HS-5 (cell line): ENCODE measurements at places on chromosomes 12 and 14.

- DNase-seq: no peak
Measured at GRCh38 chr14:39417014-39417413, 15.2 kb downstream of the FBXO33 start.

DNA sequence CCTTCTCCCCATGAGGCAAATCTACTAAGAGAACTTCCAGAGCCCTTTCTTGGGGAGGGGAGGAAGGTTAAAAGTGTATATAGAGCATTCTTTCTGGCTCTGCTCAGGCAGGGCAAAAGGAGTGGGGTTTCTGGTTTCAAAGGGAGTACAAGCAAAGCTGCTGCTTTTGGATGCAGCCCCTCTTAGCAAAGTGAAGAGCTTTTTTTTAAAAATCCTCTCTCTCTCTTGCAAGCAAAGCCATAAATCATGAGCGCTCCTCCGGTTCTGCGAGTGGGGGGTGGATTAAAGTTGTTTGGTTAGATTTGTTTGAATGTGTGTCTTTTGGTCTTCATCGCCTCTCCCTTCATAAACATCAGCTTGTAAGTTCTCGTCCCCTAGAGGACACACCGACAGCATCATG, 546.6 kb upstream of the TBX3 start:
- no peak for DNase-seq

DNA sequence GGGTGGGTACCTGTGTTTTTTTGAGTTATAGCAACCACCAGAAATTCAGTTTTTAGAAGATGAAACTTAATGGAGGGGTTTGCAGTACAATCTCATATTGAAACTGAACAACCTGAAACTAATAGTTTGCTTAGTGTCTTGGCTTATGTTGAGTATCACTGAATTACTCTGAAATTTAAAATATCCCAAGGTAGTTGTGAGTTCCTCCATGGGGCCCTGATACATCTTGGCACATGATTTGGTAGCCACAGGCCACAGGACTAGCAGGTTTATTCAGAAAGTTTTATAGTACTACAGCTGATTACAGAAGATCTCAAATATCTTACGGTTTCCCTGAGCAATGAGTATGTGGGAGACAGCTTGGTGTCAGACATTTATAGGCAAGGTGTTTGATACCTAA, 10.4 kb downstream of the PTGES3 start:
- no peak for DNase-seq

DNA sequence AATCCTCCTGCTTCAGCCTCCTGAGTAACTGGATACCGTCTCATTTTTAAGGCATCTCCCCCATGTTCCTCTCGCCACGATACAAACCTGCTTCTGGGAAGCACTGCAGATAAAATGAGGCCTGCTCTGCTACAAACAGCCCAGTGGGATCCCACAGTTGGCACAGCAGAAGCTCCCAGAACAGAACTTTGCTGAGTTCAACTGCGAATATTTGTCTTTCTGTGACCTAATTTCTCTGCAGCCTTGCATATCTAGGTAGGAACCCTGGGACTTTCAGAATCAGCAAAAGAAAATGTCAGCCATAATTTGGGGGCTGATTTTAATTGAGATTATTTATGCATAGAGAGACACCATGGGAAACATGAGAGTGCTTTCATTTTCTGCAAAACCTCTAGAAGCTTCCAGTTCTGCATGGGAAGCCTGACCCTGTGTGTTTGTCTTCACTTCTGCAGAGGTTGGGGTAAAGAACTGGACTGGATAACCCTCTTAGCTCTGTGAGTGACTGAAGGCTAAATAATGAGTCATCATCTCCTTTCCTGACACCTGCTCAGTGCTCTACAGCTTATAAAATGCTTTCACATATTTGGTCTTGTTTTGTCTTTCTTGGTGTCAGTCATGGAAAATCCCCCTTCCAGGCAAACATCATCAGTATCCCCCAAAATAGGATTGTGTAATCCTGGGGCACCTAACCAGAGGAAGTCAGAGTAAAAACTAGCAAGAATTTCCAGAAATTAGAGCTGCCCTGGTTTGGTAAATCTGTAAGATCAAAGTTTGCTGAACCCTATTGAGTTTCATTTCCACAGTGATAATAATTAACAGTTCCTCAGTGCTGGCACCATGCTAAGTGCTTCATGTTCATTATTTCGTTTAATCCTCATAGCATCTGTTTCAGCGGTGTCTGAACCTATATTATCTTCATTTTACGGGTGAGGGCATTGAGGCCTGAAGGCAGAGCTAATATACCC, 185.8 kb downstream of the SLC15A4 start:
- no peak for DNase-seq

- no peak for DNase-seq
Measured at GRCh38 chr14:96156804-96157760, 47.6 kb upstream of the BDKRB2 start.

DNA sequence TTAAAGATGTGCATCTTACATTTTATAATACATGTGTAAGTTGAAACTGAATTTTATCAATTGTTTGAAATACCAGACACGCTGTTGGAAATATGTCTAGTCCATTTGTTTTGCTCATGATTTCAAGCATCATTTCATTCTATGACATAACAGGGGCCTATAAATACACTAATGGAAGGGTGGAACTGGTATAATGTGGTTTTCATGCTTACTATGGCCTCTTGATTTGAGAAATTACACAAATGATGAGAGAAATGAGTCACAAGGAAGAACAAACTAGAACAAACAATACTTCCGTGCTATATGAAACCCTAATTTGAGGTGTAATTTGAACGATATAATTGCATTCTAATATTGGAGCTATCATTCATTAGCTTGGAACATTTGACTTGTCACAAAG, 663.4 kb downstream of the SLC16A7 start:
- DNase-seq: no peak

- DNase-seq: no peak
Measured at GRCh38 chr12:121570467-121571283, 10.1 kb downstream of the KDM2B start.

DNA sequence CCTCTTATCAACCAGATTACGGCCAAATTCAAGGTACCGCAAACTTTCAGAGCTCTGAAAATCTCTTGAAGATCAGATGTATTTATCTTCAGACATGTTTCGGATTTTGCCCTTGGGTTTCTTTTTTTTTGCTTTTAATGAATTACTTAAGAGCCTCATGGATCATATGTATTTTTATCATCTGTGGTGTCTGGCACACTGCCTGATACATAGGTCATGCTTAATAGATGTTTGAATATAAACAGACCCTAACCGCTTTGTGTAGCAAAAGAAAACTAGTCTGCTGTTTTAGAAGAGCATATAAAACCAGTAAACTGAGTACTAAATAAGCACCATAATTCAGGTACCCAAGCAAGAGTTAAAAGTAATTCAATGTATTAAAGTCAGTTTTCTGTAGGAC, 20.1 kb upstream of the TBK1 start:
- no peak for DNase-seq

GRCh38 chr14:87529081-87529480, 463.9 kb downstream of the GALC start:
- no peak for DNase-seq

- no peak for DNase-seq
Measured at GRCh38 chr12:50647479-50647878, 116.4 kb upstream of the ATF1 start.

DNA sequence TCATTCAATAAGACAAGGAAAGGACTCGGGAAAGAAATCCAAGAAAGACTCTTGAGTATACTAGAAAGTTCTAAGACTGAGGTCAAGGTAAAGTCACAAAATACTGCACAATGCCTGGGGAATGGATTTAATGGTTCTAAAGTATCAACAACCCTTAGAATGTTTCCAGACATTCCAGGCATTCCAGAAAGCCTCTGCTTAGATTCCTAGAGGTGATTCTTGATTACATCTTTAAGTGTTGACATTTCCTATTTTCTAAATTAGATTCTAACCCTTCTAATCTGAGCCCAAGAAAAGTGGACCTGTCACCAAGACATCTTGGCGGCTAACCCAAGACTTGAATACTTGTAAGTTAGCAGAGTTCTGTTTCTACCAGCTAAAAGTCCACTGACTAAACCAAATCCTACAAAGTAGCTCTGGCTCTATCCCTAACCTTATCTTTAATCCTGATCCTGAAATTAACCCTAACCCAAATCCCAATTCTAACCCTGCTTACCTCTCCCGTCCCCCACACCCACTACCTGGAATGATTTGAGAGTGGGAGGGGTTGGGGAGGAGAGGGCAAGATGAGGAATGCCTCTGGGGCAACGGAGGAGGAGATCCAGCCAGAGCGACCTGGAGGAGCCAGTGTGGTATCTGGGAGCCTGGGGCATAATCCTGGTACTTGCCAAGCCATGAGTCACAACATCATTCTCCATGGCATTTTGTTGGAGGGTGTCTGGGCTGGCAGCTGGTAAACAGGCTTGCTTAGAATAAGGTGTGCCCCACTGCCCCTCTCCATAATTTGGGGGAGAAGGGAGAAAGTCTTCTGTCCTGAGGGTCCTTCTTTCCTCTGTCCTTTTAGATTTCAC, 93.4 kb upstream of the HOXC13 start:
- peak; percentile 38 for DNase-seq

- no peak for DNase-seq
Measured at GRCh38 chr12:115941362-115941761, 336.1 kb downstream of the MED13L start.

DNA sequence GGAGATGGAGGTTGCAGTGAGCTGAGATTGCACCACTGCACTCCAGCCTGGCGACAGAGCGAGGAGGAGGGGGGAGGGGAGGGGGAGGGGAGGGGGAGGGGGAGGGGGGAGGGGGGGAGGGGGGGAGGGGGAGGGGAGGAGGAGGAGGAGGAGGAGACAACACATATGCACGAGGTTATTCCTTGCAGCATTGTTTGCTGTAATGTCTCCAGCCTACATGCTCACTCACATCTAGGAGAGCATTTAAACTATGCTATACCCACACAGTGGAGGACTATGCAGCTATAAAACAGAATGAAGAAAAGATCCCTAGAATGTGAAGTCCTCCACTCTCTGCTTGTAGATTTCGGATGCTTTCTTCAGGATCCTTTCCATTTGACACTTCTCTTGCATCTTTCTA, 3.5 kb upstream of the HIGD1C start:
- DNase-seq: no peak

DNA sequence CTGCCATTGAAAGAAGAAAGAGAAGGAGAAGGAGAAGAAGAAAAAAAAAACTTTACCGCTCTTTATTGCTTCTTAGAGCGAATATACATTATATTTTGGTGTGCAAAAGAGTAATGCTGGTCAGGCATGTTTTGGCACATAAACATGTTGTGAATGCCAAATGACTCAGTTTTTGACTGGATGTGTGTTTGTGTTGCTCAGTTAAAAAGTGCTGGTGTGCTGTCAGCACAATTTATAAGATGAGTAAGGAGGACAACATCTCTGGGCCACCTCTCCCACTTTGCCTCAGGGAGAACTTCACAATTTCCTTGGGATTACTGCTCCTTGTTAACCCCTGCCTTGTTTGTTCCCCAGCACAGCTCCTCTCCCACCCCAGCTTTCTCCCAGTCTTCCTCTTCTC, 584.8 kb downstream of the ETNK1 start:
- DNase-seq: no peak

- no peak for DNase-seq
Measured at GRCh38 chr14:50067723-50068495, 48.5 kb downstream of the VCPKMT start.

DNA sequence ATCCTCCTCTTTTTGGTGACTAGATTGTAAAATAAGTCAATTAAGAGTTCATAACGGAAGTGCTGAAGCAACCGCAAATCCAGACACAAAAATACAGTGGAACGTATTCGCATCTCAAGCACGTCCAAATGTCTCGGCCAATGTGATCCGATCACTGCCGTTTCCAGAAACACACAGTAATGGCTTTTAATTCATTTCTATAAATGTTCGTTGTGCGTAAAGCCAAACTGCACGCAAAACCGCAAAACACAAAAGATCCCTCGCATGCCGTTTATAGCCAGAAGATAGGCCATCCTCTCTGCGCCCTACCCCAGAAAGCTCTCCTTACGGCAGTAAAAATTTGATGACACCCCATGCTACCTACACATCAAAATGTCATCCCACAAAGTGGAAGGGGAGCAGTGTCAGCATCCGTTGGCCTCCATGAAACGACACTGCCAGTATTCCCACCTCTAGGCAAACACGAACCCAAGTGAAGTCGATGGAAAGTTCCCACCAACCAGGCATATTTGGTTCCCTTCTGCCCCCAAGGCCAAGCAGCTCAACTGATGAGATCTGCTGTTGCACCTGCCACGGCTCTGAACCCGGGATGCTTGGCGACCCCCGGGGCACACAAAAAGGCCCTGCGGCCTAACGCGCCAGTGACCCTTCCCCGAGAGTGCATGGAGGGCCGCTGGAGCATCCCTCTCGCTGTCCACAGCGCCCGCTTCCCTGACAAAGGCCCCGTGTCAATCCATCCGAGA, 1.4 kb downstream of the HECTD4 start:
- no peak for DNase-seq

- DNase-seq: peak; percentile 52
Measured at GRCh38 chr14:64806202-64806861, 73.4 kb downstream of the SPTB start.

DNA sequence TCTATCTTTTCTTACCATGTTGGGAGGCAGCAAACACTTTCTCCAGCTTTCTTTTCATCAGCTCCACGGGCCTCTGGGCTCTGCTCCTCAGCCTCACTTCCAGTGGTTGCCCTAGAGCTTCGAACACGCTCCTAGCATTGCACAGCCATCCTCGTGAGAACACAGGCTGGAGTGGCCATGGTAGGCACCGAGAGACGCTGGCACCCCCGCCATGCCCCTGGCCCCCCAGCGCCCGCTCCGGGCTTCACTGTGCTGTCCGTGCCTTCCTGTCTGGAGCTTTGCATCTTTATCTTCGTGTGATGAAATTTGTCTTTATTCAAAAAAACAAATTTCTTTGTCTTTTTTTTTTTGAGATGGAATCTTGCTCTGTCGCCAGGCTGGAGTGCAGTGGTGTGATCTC, 352.2 kb downstream of the TMEM121 start:
- DNase-seq: no peak

DNA sequence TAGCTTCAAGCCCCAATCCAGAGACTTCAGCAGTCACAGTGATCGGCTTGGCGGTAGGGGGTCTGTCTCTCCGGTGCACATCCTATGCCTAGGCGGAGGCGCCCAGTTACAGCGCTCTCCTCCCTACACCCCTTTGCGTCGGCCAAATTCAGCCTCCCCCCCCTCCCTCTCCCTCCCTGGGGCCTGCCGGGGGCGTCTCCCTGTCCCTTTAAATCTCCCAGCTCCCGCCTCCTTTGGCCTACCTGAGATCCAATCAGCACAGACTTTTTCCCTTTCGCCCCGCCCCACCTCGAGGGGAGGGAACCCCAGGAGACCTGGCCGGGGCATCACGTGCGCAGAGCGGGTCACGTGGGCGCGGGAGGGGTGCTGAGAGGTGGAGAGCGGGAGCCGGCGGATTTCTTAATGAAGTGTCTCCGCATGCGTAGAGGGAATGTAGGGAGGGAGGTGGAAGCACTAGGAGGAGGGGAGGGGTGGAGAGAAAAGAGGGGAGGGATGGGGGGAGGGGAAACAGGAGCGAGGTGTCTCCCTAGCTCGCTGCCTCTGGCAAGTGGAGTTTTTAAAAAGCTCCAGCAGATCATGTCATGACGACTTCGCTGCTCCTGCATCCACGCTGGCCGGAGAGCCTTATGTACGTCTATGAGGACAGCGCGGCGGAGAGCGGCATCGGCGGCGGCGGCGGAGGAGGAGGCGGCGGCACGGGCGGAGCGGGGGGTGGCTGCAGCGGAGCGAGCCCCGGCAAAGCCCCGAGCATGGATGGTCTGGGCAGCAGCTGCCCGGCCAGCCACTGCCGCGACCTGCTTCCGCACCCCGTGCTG, at the start of gene HOXC13:
HOXC13 (plus strand) TSS at position 506 of the 815 bp plus-strand sequence; CDS start at position 582, 76 bp downstream.
- peak; percentile 96 for DNase-seq
